ENCODE measurements at places on chromosomes 6 and 20.
A peak's percentile ranks its signal among the peaks of the same experiment; 100 is the strongest.

GRCh38 chr6:21748343-21749056 is 154.9 kb downstream of the SOX4 start:
- DNase-seq = no peak

- DNase-seq = no peak
Measured at GRCh38 chr20:9949563-9949962, 85.2 kb upstream of the ANKEF1 start.

DNA sequence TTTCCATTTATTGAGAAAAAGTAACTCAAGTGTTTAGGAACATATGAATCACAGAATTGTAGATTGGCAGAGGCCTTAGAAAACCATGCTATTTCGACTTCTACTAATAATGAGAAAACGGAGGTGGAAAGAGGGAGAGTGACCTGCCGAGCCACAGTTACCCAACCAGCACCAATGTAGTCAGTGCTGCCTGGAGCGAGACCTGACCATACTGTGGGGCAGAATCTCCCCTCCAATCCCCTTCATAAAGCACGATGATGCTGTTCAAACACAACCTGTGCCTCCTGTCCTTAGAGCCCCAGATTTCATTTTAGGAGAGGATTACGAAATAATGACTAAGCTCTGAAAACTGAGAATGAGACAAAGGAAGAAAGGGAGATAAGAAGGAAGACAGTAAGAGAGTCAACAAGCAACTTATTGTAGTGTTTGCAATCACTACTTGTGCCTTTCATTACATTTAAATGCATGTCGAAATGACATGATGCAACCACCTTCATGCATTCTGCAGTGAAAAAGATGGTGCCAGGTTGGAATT is 70.6 kb downstream of the ATXN1 start:
- peak; percentile 60 for DNase-seq

- DNase-seq = no peak
Measured at GRCh38 chr6:81531869-81532561, 220.5 kb downstream of the TENT5A start.
